ENCODE measurements at places on chromosomes 7 and 10. TPM values are rescaled to one million over a fixed set of nuclear protein-coding genes. Genes with fewer than 3 reads are reported as not detected.
A peak's percentile ranks its signal among the peaks of the same experiment; 100 is the strongest.

Gene SPDYE11
- polyA plus RNA-seq, result 0.51 TPM

Gene TUBB8
- 0.81 TPM for polyA plus RNA-seq

Gene SYNPO2L
- 0.51 TPM for polyA plus RNA-seq

- no peak for DNase-seq
- H3K27ac ChIP-seq, result no peak overlapping the region
- peaks cover 51% of the 10 kb centered on the region for H3K36me3 ChIP-seq
- H3K27me3 ChIP-seq, result no peaks in the 10 kb centered on the region
- H3K4me1 ChIP-seq, result no peaks in the 10 kb centered on the region
- H3K4me3 ChIP-seq, result no peak overlapping the region
Observed at GRCh38 chr10:96138102-96138501, 8.0 kb downstream of the ZNF518A start.

DNA sequence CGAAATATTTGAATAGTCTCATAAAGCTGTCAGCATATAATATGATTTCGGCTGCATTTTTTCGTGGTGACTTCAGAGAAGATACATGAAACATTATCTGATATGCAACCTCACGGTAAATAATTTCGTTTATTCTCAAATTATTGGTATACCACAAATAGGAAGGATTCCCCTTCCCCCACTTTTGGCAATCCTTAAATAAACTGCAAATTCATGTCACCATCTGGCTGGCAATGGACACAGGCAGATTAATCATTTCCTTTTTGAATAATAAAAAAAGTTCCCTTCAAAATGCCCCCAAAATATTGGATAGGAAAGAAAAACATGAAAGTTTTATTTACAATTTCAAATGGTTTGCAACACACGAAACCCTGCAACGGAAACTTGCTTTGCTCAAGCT lies 234.5 kb upstream of the MEOX2 start:
- no peaks in the 10 kb centered on the region for H3K36me3 ChIP-seq
- no peak overlapping the region for H3K4me3 ChIP-seq
- no peak overlapping the region for H3K27ac ChIP-seq
- H3K27me3 ChIP-seq, result no peaks in the 10 kb centered on the region

GRCh38 chr7:43697690-43698089 lies 31.6 kb downstream of the COA1 start:
- no peaks in the 10 kb centered on the region for H3K4me1 ChIP-seq
- H3K4me3 ChIP-seq, result no peak overlapping the region
- no peak for DNase-seq
- H3K27me3 ChIP-seq, result no peaks in the 10 kb centered on the region
- H3K27ac ChIP-seq, result no peak overlapping the region

DNA sequence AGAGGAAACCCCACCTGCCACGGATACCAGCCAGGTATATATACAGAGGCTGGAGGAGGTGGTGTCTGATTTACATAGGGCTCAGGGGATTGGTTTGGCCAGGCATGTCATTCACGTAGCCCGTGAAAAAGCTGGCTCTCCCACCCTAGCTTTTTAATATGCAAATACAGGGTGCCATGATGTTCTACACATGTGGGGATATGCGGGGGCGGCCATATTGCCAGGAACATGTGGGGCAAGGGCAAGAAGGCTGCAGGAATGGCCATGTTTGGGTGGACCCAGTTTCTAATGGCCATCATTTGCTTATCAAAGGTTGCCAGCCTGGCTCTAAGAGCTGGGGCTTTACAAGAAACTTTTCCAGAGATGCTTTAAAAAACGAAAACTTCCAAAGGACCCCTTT lies 131.5 kb upstream of the KIF5B start:
- no peak overlapping the region for H3K4me3 ChIP-seq
- H3K36me3 ChIP-seq, result no peaks in the 10 kb centered on the region
- no peaks in the 10 kb centered on the region for H3K27me3 ChIP-seq
- H3K4me1 ChIP-seq, result peaks cover 7% of the 10 kb centered on the region
- no peak overlapping the region for H3K27ac ChIP-seq
- no peak for DNase-seq

DNA sequence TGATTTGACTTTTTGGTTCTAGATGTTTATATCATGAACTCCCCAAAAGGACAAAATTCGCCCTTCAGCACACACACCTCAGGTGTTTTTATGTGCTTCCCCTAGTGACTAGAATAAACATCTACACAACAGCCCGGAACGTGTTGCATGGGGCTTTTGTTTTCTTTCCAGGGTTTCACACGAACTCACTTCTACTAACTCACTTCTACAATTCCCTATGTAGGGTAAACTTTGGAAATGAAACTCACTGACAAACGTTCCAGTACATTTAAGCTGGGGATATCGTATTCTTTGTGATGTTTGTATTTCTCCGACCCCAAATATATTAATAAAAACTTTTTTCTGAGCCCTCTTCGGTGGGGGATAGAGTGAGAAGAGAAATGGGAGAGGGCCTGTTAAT lies 1.4 kb downstream of the TRA2A start:
- peak overlapping the region; percentile 96 for H3K27ac ChIP-seq
- H3K36me3 ChIP-seq, result no peaks in the 10 kb centered on the region
- DNase-seq, result peak; percentile 65
- no peaks in the 10 kb centered on the region for H3K27me3 ChIP-seq
- peaks cover 7% of the 10 kb centered on the region for H3K4me1 ChIP-seq
- H3K4me3 ChIP-seq, result peak overlapping the region; percentile 86

GRCh38 chr7:6554848-6555247 lies 3.6 kb upstream of the GRID2IP start:
- peaks cover 4% of the 10 kb centered on the region for H3K27me3 ChIP-seq
- no peak overlapping the region for H3K4me3 ChIP-seq
- H3K27ac ChIP-seq, result no peak overlapping the region
- H3K4me1 ChIP-seq, result no peaks in the 10 kb centered on the region
- no peaks in the 10 kb centered on the region for H3K36me3 ChIP-seq
- no peak for DNase-seq

- H3K27ac ChIP-seq, result no peak overlapping the region
- no peak for DNase-seq
- H3K4me3 ChIP-seq, result no peak overlapping the region
- no peaks in the 10 kb centered on the region for H3K36me3 ChIP-seq
- H3K27me3 ChIP-seq, result no peaks in the 10 kb centered on the region
- H3K4me1 ChIP-seq, result no peaks in the 10 kb centered on the region
Observed at GRCh38 chr7:105256761-105257231, 131.9 kb downstream of the SRPK2 start.

DNA sequence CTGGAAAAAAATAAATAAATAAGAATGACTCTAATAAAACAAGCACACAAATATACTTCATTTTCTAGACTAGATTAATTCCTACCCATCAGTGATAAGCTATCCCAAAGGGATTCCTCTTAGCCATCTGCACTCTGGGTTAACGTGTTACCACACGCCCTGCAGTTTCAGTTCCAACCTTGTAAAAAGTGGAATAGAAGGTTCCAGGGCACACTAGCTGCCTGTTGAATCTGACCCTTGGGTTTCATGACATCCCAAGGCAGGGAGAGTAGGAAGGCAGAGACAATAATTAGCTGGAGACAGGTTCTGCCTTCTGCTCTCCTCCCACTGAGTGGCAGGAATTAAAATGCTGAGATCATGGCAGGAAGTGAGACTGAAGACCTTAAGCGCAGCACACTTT lies 33.5 kb downstream of the SLC37A3 start:
- no peaks in the 10 kb centered on the region for H3K4me1 ChIP-seq
- no peaks in the 10 kb centered on the region for H3K27me3 ChIP-seq
- H3K4me3 ChIP-seq, result no peak overlapping the region
- no peak for DNase-seq
- H3K36me3 ChIP-seq, result peaks cover 13% of the 10 kb centered on the region
- H3K27ac ChIP-seq, result no peak overlapping the region
